ENCODE measurements at places on chromosomes 12 and 14.

GRCh38 chr12:2648406-2648805 lies 146.4 kb upstream of the FKBP4 start:
- no peak for DNase-seq

- no peak for DNase-seq
These were observed 130.6 kb downstream of the KTN1 start for GRCh38 chr14:55710506-55711041.

GRCh38 chr12:66620688-66621087 lies 58.2 kb downstream of the GRIP1 start:
- DNase-seq: no peak

- no peak for DNase-seq
These were observed 70.6 kb upstream of the CAPRIN2 start for GRCh38 chr12:30825341-30825740.

GRCh38 chr12:121713257-121713777 lies 765 bp downstream of the TMEM120B start:
- no peak for DNase-seq

- no peak for DNase-seq
These were observed 12.1 kb downstream of the CNOT2 start for GRCh38 chr12:70255311-70255710.

GRCh38 chr12:22631863-22632463 lies 7.0 kb downstream of the ETNK1 start:
- no peak for DNase-seq

DNA sequence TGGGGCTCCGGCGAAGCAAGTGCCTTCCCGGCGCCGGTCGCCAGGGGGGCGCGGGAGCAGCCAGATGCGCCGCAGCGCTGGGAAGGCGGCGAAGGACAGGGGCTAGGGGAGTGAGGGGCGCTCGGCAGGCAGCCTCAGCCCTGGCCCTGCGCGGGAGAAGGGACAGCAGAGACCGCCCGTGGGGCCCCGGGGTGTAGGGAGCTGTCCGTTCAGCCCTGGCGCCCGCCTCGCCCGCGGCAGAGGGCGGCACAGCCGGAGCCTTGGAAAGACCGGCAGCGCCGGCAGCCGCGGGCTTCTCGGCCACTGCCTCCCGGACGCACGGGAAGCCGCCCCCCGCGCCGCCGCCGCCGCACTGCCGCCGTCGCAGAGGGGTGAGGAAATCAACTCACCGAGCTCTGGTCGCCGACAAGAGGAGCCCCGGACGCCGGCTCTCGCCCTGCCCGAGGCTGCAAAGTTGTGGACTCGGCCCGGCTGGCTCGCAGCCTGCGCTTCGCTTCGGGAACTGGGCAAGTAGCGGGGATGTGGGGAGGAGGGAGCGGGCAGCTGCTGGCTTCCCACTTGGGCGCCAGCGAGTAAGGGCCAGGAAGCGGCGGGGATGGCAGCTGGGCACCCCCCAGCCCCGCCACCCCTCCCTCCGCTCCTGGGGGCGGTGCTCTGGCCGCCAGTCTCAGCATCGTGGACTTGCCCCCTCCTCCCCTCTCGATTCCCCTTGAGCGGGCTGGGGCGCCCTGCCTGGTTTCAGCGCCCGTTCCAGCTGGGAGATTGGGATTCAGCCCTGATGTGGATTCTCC lies at the start of gene ZDHHC22:
TSS of gene ZDHHC22 (minus strand) at position 578 of the 791 bp plus-strand sequence. CDS start 2,053 bp downstream, outside the sequence.
- no peak for DNase-seq

DNA sequence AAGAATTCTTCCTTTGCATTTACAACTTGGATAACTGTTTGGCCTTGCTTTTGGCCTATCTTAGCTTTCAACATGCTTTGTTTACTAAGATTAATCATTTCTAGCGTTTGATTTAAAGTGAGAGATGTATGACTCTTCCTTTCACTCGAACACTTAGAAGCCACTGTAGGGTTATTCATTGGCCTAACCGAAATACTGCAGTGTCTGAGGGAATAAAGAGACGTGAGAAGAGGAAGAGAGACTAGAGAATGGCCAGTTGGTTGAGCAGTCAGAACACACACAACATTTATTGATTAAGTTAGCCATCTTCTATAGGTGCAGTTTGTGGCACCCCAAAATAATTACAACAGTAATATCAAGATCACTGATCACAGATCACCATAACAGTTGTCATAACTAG lies 62.3 kb upstream of the CCDC175 start:
- DNase-seq: no peak

GRCh38 chr12:104652358-104652757 lies 195.6 kb downstream of the CHST11 start:
- no peak for DNase-seq

DNA sequence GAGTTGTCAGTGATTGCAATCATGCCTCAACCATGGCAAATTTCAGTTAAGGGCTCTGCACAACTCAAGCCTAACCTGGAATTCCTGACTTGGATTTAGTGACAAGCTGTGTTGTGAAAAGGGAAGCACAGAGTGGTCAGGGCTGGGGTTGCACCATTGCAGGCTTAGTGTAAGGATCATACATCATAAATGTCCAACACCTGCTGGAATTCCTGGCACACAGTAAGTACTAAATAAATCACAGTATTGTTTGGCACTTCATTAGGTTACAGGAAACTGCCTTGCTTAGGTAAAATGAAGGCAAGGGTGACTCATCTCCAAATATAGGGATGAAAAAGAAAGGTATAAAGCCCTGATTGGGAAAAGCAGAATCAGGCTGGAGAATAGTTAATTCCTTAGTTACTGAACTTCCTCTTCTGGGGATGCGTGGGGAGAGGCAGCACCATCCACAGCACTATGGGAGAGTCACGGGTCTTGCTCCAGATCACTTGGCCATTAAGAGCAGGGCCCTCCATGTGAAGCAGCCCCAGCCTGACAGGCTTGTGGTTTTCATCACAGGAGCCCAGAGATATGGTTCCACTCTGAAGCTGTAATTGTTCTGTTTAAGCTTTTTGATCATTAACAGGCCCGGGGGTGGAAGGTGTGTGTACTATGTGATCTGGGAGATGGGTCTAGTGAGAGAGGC lies 39.7 kb downstream of the SLC8A3 start:
- DNase-seq: no peak

- no peak for DNase-seq
These were observed 66.6 kb downstream of the SINHCAF start for GRCh38 chr12:31259136-31259886.

- DNase-seq: no peak
These were observed 18.7 kb upstream of the SCFD1 start for GRCh38 chr14:30603402-30603801.

- no peak for DNase-seq
These were observed 89.4 kb downstream of the SLC15A4 start for GRCh38 chr12:128734371-128734770.

DNA sequence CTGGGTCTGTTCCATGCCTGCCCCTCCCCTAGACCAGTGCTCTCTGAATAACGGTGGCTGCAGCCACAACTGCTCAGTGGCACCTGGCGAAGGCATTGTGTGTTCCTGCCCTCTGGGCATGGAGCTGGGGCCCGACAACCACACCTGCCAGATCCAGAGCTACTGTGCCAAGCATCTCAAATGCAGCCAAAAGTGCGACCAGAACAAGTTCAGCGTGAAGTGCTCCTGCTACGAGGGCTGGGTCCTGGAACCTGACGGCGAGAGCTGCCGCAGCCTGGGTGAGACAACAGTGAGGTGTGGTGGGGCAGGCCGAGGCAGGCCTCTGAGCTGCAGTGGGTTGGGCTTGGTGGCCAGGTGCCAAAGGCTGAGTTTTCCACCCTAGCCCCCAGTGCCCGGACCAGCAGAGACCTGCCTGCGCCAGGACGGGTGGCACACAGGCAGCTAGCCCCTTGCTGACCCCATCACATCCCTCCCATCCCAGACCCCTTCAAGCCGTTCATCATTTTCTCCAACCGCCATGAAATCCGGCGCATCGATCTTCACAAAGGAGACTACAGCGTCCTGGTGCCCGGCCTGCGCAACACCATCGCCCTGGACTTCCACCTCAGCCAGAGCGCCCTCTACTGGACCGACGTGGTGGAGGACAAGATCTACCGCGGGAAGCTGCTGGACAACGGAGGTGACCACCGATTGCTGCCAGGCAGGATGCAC lies 28.2 kb upstream of the LRP1-AS start:
- DNase-seq: peak; percentile 72

- no peak for DNase-seq
These were observed 31.8 kb upstream of the WSCD2 start for GRCh38 chr12:108097160-108097911.

DNA sequence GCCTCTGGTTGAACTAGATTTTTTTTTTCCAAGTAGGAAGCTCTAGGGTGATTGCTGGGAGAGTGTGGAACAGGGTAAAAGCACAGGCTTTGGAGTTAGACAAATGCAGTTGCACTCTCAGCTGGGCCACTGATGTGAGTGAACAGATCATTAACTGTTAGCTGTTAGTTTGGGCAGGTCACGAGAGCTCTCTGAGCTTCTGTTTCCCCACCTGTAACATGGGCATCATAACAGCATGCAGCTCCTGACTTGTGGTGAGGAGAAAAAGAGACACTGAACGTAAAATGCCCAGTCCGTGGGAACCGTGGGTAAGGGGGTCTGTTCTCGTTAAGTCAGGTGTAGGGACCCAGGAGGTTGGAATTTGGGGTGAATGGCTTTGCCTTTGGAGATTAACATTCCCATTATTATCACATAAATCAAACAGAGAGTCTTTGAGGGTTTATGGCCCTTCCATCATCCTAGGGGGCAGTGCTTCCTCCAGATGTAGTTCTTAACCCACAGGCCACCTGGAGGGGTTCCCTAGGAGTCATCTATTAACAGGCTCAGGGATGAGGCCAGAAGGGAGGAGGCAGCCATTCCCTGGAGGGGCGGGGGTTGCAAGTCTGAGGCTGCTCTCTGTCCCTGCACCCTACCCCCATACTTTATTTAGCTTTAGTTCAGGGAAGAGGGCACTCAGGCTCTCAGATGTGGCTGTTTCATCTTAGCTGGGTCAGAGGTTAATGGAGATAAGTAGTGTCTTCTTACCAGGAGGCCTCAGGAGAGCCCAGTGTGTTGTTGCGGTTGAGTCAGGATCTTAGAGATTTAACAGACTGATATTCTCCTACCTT lies 135.2 kb downstream of the DACT1 start:
- no peak for DNase-seq

GRCh38 chr14:23555533-23555881 lies 564 bp upstream of the THTPA start:
- DNase-seq: no peak

DNA sequence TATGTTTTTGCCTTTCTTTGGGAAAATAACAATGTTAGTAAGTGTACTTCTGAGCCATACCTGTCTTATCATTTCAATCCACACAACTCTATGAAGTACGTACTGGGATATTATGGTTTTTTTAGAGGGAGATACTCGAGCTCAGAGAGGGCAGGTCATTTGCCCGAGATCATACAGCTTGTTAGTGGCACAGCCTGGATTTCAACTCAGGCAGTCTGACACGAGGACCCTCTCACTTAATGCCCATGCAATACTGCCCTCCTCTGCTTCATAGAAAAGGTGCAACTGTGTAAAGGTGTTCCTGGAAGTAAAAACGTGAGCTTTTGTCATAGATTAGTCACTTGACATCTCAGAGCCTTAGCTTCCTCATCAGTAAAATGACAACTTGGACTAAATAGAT lies 128.0 kb downstream of the NDUFA12 start:
- DNase-seq: peak; percentile 27
